Regular cardiac myocyte (primary cell): ENCODE measurements at places on chromosomes 1 and 21. TPM values are rescaled to one million over a fixed set of nuclear protein-coding genes. Genes with fewer than 3 reads are reported as not detected.

The PPIAL4G gene
- not detected in 2 replicates for total RNA-seq

The ITGB2 gene
- 0.38 and 0.56 TPM in 2 replicates for total RNA-seq

The ADCY10 gene
- total RNA-seq: 0.19 and 0.56 TPM in 2 replicates

The SPRR3 gene
- not detected in 2 replicates for total RNA-seq

The TSACC gene
- 0.28 TPM in 1 of 2 replicates, not detected in the other for total RNA-seq

The LCE1F gene
- total RNA-seq: not detected in 2 replicates

The NFYC gene
- total RNA-seq: 18.3 and 27.0 TPM in 2 replicates

The CLCA4 gene
- total RNA-seq: not detected in 2 replicates

The SLAMF9 gene
- 0.28 TPM in 1 of 2 replicates, not detected in the other for total RNA-seq

The CRYAA gene
- total RNA-seq: not detected in 2 replicates

The LIPI gene
- not detected in 2 replicates for total RNA-seq

The KCNA3 gene
- 0.28 TPM in 1 of 2 replicates, not detected in the other for total RNA-seq

The S100A7A gene
- not detected in 2 replicates for total RNA-seq

The CASQ2 gene
- total RNA-seq: under 0.01 and 1.4 TPM in 2 replicates

The E2F2 gene
- total RNA-seq: under 0.01 and 1.3 TPM in 2 replicates

The CFHR5 gene
- total RNA-seq: not detected in 2 replicates

The CCDC17 gene
- total RNA-seq: 0.58 and 0.85 TPM in 2 replicates

The TPTE gene
- total RNA-seq: not detected in 2 replicates

The RXRG gene
- not detected in 2 replicates for total RNA-seq

The CELA2B gene
- not detected in 2 replicates for total RNA-seq
